ENCODE measurements at places on chromosomes 2 and 18.

GRCh38 chr2:224843141-224843540, 127.0 kb upstream of the CCDC195 start:
- no peak for DNase-seq

DNA sequence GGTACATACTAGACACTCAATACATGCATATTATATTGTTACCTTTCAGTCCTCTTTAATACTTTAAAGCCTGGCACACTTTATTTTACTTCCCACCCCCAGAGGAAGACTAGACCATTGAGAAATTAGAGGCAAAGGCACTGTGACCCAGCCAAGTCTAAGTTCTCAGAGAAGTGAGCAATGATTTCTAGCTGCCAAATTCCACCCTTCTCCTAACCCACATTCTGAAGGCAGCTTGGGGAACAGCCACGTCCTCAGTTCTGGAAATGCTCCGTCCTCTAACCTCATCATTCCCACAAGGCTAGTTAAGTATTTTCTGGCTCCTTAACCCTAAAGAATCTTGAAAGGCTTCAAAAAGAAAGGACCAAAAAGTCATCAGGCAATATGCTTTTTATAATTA, 86.6 kb downstream of the COL5A2 start:
- DNase-seq: no peak

DNA sequence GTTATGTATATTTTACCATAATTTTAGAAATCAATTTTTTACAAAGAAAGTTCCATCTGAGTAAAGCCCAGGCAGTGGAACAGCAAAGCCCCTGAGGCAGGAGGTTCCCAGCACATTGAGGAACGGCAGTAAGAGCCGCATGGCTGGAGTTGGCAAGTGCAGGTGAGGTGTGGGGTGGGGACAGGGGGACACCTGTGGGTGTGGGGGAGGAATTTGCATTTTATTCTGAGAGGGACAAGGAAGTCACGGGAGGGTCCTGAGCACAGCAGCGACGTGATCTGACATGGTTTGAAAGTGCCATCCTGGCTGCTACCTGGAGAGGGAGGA, 16.1 kb upstream of the ADI1 start:
- DNase-seq: no peak

- no peak for DNase-seq
Measured at GRCh38 chr2:227818675-227819397, 5.2 kb downstream of the CCL20 start.

DNA sequence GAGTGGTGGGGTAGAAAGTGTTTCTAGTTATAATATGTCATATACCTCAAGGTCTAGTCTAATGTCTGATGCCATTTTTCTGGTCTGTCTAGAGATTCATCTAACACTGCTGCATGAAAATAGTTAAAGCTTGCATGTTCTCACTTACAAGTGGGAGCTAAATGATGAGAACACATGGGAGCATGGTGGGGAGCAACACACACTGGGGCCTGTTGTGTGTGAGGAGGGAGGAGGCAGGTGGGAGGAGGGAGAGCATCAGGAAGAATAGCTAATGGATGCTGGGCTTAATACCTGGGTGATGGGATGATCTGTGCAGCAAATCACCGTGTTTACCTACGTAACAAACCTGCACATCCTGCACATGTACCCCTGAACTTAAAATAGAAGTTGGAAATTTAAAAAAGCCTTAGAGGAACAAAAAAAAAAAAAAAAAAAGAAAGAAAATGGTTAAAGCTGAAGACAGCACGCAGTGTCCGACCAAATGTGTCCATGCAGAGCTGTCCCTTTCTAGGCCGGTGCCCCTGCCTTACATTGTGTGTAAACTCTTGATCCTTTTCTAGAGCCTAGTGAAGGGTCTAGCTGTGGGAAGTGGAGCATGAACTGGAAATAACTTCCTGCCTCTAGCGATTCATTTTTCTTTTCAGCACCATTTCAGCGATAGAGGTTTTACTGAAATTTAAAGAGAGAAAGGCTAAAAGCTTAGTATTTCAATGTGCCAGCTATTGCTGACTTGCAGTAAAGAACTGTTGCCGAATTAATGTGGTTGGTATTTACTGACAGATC, 94.0 kb downstream of the FMNL2 start:
- DNase-seq: no peak

- no peak for DNase-seq
Measured at GRCh38 chr18:53850902-53851301, 373.6 kb downstream of the MBD2 start.

DNA sequence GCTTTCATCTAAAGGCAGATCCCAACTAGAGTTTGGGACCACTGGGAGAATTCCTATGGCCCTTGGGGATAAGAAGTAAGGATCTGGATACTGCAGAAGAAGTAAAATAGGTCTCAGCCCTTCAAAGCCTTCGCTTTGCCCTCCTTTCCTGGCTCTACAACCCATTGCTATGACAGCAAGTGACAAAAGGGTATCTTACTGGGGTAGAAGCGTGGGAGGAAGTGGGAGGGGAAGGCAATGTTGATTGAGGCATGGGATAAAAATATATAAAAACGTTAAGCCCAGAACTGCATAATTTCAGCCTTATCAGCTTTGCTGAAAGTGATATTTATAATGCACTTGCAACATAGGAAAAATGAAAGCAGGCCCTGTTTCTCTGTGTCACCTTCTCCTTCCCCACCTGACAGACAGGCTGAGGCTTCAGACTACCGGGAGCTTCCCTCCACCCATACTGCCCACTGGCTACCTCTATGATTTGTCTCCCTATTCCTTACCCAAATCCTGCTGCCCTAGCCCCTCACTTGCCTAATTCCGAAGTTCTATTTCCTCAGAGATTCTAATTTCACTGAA, 14.9 kb upstream of the SOS1 start:
- no peak for DNase-seq

GRCh38 chr2:70962211-70962884, 16.1 kb upstream of the ANKRD53 start:
- no peak for DNase-seq

DNA sequence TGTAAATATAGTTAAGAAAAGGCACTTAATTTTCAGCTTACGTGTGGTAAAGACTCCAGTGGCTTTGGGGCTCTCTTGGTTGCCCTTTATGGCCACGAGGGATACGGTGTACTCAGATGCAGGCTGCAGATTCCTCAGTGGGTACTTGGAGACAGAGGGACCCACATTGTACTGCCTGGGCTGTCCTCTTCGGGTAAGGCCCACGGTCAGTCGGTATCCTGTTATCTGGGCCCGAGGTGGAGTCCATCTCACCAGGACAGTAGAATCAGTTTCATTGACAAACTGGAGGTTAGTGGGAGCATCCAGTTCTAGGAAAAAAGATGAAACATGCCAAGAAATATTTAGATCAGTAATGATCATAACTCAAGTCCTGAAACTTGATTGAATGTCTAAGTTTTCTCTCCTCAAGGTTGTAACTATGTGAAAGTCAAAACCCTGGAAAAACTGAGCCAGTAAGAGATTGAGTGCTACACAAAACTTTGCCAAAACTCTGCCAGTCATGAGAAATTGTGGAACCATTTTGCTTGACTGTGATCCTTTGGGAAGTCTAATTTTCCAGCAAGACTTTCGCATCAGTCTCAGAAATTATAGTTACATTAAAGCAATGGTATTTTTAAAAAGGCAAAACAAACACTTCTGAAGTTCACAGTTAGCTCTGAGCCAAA, 31.4 kb downstream of the FN1 start:
- no peak for DNase-seq

GRCh38 chr2:65256054-65256453, 28.4 kb downstream of the ACTR2 start:
- DNase-seq: no peak

- DNase-seq: no peak
Measured at GRCh38 chr2:40760071-40760666, 308.3 kb upstream of the SLC8A1 start.

GRCh38 chr2:200609028-200609614, 23.3 kb downstream of the AOX1 start:
- no peak for DNase-seq

DNA sequence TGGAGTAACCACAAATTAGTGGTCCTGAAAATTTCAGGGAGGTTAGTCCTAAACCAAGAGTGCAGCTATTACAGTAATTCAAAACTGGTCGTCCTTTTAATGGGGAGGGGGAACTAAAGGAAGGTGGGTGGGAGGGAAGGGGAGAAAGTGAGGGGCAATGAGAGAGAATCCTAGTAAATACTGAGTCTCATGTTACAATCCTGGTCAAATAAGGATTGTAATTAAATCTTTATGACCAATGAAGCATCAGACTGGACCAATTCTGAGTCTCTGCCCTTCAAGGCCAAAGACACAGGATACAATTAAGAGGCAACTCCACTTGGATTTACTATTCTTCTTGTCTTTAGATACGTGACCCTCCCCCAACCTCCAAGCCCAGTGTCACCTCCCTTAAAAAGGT, 262.9 kb downstream of the BCL11A start:
- DNase-seq: no peak

DNA sequence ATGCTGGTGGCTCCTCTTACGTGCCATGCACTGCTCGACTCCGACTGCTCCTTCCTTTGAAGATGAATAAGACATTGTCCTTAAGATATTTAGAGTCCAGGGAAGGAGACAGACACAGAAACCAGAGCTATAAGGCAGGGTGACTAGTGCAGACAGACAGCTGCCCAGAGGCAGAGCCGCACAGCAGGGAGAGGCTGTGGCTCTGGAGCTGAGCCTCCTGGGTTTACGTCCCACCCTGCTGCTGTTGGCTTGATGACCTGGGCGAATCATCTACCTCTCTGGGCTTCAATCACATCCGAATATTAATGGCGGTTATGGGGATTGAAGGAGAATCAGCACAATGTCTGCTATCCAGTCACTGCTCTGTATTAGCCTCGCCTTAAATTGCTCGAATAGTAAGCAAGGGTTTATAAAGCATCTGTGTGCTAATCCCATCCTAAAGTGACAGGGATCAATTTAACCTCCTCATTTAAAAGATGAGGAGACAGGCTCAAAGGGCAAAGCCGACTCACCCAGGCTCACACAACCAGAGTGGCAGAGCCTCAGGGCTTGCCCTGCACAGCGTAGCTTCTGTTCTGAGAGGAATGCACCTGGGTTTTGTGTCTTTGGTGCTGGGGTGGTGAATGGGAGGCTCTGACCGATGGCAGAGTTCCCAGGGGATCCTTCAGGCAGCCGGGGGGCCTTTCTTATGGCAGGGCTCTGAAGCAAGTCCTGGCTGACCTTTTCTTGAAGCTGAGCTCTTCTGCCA, 284.1 kb downstream of the MYCN start:
- no peak for DNase-seq

GRCh38 chr18:39259736-39260135, 1694.1 kb upstream of the CELF4 start:
- DNase-seq: no peak

- DNase-seq: no peak
Measured at GRCh38 chr2:218716070-218716469, 5.4 kb downstream of the TTLL4 start.

DNA sequence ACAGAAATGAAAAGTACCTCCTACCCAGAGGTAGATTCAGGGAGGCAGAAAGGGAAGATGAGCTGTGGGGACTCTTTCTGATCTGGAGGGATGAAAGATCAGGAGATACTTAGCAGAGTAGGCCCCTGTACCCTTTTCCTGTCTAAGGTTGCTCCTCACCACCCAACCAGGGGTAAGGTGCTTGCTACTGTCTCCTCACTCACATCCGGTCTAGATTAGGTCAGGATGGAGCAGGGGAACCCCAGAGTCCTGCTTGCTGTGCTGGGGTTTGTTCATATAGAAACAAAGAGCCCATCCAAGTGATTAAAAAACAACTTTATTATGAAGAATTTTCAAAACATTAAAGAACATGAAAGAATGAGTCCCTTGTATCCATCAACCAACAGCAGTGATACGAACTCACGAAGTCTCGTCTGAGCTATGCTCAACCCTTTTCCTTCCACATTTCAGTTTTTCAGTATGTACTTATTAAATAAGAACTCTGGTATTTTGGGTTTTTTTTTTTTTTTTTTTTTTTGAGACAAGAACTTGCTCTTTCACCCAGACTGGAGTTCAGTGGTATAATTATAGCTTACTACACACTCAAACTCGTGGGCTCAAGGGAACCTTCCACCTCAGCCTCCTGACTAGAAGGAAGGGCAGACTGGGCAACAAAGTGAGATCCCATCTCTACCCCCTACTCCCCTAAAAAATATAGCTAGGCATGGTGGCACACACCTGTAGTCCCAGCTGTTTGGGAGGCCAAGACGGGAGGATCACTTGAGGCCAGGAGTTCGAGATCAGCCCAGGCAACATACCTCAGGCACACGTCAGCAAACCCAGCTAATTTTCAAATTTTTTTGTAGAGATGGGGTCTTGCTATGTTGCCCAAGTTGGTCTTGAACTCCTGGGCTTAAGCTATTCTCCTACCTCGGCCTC, 28.5 kb upstream of the MCFD2 start:
- no peak for DNase-seq

- no peak for DNase-seq
Measured at GRCh38 chr2:120851116-120851773, 115.6 kb downstream of the GLI2 start.

DNA sequence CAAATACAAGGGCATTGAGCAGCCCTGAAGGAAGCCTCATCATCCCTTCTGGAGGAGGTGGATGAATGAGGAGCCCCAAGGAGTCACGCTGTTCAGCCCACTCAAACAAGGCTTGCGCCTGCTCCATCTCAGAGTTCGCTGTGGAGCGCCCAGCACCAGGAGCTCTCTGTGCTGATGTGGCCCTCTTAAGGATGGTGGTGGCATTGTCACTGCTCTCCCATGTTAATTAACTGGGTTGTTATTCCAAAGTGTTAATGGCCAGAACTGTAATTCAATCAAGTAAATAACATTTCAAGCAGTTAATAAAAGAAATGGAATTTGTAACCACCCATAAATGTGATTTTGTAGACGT, 726.0 kb upstream of the RAB6C start:
- no peak for DNase-seq

GRCh38 chr18:48161191-48161910, 230.9 kb upstream of the SMAD2 start:
- DNase-seq: peak; percentile 78

DNA sequence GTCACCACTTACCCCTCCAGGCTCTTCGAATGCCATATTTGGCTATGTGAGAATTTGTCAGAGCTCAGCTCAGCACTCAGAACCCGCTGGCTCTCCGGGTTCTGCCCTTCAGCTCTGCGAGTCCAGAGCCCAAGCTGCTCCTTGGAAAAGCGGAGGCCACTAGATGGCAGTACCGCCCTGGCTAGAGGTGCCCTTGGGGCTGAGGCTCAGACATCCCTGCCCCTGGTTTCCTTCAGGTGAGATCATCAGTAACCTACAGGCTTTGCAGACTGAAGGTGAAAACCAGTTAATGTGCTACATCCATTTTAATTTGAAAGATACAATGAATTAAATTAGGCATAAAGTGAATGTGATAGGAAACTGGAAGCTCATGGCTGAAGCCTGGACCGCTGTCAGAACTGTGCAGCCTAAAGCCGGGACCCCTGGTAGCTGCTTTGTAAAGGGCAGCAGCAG, 285.6 kb downstream of the AGAP1 start:
- peak; percentile 63 for DNase-seq

- no peak for DNase-seq
Measured at GRCh38 chr18:62632788-62633455, 82.4 kb upstream of the PHLPP1 start.

GRCh38 chr2:226579519-226579918, 220.1 kb downstream of the IRS1 start:
- DNase-seq: no peak

GRCh38 chr2:187206071-187206470, 242.0 kb downstream of the CALCRL start:
- DNase-seq: no peak

GRCh38 chr18:78017869-78018268, 768.2 kb downstream of the GALR1 start:
- DNase-seq: no peak

All from right renal pelvis (tissue), 4 donors.